Stimulated activated CD4-positive, alpha-beta T cell treated with anti-CD3 and anti-CD28 coated beads, Interleukin-12 subunit alpha, Interleukin-12 subunit beta, amount 100 ng/mL, for 24 hours (primary cell): ENCODE measurements at places on chromosomes 5 and 9.

GRCh38 chr9:101618698-101619097 lies 23.9 kb upstream of the PPP3R2 start:
- DNase-seq = no peak

- no peak for DNase-seq
Measured at GRCh38 chr5:53434541-53434940, 45.9 kb upstream of the FST start.

GRCh38 chr5:178201221-178201926 lies 3.0 kb upstream of the HNRNPAB start:
- DNase-seq = no peak

- DNase-seq = no peak
Measured at GRCh38 chr9:133058550-133059320, 3.0 kb upstream of the CEL start.

- DNase-seq = no peak
Measured at GRCh38 chr5:78405829-78406750, 45.7 kb downstream of the SCAMP1 start.
